ENCODE measurements at places on chromosomes 2 and 18.

DNA sequence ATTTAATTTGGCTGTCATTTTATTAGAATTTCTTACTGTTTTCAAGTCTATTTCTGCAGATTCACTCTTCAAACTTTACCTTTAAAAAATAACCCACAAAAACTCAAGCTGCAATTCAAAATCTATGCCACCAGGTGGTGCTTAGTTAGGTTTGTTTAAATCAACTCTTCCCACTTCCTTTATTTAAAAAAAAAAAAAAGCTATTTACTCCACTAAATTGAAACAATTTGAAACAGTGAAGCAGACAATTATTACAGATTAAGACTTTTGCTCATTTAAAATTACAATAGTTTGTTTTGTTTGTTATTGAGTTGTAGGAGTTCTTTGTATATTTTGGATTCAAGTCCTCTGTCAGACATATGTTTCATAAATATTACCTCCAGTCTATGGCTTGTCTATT lies 300.0 kb downstream of the PDE11A start:
- H3K27me3 ChIP-seq = no peaks in the 10 kb centered on the region
- no peak overlapping the region for H3K4me3 ChIP-seq
- no peak for DNase-seq
- no peak overlapping the region for H3K27ac ChIP-seq
- H3K36me3 ChIP-seq = no peaks in the 10 kb centered on the region
- H3K4me1 ChIP-seq = no peaks in the 10 kb centered on the region

DNA sequence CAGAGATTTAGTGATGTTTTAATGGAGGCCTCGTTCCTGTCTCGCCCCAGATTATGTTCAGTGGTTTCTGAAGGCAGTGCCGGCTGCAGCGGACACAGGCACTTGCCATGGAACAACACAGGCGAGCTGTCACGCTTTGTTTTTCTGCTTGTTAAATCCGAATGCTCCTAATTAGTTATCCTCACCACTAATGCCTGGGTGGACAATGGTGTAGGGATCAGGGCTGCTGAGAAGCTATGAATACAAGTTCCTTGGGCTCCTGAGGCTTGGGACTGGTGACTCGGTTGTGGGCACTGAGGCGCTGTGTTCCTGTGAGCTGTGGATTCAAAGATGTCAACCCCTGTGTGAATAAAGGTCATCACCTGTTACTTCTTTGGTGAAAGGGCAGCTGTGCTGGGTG lies 123.5 kb downstream of the PLEKHM3 start:
- H3K27me3 ChIP-seq = no peaks in the 10 kb centered on the region
- no peak overlapping the region for H3K27ac ChIP-seq
- no peak for DNase-seq

- no peak for DNase-seq
- no peak overlapping the region for H3K4me3 ChIP-seq
- no peaks in the 10 kb centered on the region for H3K36me3 ChIP-seq
- no peaks in the 10 kb centered on the region for H3K27me3 ChIP-seq
- no peaks in the 10 kb centered on the region for H3K4me1 ChIP-seq
- no peak overlapping the region for H3K27ac ChIP-seq
Measured at GRCh38 chr18:25457601-25458000, 105.6 kb upstream of the ZNF521 start.

- H3K4me1 ChIP-seq = no peaks in the 10 kb centered on the region
- no peak overlapping the region for H3K27ac ChIP-seq
- no peak overlapping the region for H3K4me3 ChIP-seq
- H3K27me3 ChIP-seq = no peaks in the 10 kb centered on the region
Measured at GRCh38 chr2:171086352-171087290, 74.1 kb downstream of the TLK1 start.

DNA sequence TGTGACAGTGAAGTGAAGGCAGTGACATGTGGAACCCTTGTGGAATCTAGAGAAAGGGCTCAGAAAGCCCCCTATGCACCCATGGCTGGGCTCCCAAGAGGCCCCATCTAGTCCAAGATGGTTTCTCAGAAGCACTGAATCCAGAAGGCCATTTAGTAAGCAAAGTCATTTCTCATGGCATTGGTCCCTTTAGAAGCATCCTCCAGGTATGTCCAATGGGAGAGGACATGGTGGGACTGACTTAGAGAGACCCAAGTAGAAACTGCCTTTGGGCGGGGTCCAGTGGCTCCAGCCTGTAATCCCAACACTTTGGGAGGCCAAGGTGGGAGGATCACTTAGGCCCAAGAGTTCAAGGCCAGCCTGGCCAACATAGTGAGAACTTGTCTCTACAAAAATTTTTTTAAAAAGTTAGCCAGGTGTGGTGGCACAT lies 72.5 kb upstream of the RMDN2 start:
- H3K36me3 ChIP-seq = no peaks in the 10 kb centered on the region
- H3K4me1 ChIP-seq = no peaks in the 10 kb centered on the region
- H3K27me3 ChIP-seq = no peaks in the 10 kb centered on the region
- H3K27ac ChIP-seq = peak overlapping the region; percentile 4

DNA sequence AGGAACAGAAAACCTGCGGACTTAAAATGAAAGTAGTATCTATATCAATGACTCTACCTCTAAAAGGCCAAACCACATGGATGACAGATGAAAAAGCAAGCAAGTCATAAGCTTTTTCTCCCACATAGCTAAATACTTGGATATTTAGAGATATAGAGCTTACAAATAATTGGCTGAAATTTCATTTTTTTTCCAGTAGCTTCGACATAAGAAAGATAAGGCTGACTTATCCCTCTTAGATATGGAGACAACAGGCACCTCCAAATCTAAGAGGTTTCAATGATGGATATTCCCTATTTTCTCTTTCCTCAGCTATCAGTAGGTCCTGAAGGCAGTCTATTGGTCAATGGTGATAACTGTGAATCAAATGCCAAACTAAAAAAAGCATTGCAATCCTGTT lies 460.3 kb downstream of the MEIS1 start:
- H3K4me1 ChIP-seq = no peaks in the 10 kb centered on the region
- no peaks in the 10 kb centered on the region for H3K36me3 ChIP-seq
- DNase-seq = no peak
- H3K4me3 ChIP-seq = no peak overlapping the region
- no peaks in the 10 kb centered on the region for H3K27me3 ChIP-seq

DNA sequence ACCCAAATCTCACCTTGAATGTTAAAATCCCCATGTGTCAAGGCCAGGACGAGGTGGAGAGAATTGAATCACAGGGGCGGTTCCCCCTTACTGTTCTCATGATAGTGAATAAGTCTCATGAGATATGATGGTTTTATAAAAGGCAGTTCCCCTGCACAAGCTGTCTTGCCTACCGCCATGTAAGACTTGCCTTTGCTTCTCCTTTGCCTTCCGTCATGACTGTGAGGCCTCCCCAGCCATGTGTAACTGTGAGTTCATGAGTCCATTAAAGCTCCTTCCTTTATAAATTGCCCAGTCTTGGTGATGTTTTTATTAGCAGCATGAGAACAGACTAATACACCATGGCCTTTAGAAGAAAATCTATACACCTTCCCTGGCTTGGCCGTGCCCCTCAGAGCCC lies 7.4 kb upstream of the MBP start:
- DNase-seq = no peak
- no peaks in the 10 kb centered on the region for H3K4me1 ChIP-seq
- no peak overlapping the region for H3K4me3 ChIP-seq
- no peaks in the 10 kb centered on the region for H3K27me3 ChIP-seq
- H3K27ac ChIP-seq = no peak overlapping the region

DNA sequence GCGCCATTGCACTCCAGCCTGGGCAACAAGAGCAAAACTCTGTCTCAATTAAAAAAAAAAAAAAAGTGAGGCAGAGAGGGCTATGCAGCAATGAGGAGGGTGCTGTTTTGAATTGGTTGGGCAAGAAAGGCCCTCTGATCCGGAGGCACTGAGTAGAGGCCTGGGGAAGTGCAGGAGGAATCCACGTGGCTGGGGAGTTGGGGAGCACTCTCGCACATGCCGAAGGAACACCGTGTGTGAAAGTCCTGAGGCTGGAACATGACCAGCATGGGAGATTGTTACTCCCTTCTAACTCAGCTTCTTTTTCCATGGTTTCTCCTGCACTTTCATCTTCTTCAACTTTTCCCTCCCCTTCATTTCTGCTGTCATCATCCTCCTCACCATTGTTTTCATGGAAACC lies 347.9 kb upstream of the HS6ST1 start:
- no peaks in the 10 kb centered on the region for H3K27me3 ChIP-seq
- no peak overlapping the region for H3K27ac ChIP-seq
- no peak overlapping the region for H3K4me3 ChIP-seq
- no peaks in the 10 kb centered on the region for H3K36me3 ChIP-seq
- DNase-seq = no peak

GRCh38 chr2:239143858-239144712 lies 256.7 kb downstream of the HDAC4 start:
- DNase-seq = no peak
- no peak overlapping the region for H3K27ac ChIP-seq
- H3K4me3 ChIP-seq = no peak overlapping the region
- H3K36me3 ChIP-seq = no peaks in the 10 kb centered on the region

DNA sequence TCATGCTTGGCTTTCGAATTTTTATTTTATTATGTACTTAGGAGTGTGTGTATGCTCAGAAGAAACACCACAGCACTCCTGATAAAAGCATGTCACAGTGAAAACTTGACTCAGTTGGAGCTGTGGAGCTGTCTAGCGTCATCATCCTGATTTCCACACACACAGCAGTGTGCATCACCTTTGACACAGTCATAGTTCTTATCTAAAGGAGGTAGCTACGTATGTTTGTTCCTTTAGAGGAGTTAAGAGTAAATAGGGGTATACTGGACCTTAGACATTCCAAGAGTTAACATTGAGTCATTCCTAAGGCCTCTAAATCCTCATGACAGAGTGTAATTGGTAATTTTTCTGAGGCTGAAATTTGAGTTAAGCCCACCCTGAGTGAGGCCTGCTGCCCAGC lies 96.9 kb downstream of the PHLPP1 start:
- H3K36me3 ChIP-seq = no peaks in the 10 kb centered on the region
- H3K27me3 ChIP-seq = no peaks in the 10 kb centered on the region
- no peak overlapping the region for H3K27ac ChIP-seq
- no peak overlapping the region for H3K4me3 ChIP-seq
- no peaks in the 10 kb centered on the region for H3K4me1 ChIP-seq

DNA sequence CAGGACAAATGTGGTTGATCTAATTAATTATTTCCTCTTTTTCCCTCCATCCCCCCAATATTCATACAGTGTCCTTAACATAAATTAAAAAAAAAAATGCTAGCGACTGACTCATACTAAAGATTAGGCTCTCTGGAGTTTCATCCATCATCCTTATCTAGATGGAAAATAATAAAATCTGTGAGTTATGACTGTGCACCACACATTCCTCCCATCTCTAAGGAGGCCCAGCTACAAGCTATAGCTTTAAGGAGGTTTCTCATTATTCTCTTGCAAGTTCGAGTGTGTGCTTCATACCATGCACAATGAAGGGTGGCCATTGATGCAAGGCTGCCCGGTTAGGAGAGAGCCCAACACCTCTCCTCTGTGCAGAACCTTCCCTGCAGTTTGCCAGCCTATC lies 77.3 kb downstream of the XDH start:
- H3K4me1 ChIP-seq = no peaks in the 10 kb centered on the region
- no peak overlapping the region for H3K27ac ChIP-seq
- DNase-seq = no peak

- peaks cover 2% of the 10 kb centered on the region for H3K4me1 ChIP-seq
- H3K27ac ChIP-seq = no peak overlapping the region
- no peak overlapping the region for H3K4me3 ChIP-seq
- DNase-seq = no peak
- H3K36me3 ChIP-seq = no peaks in the 10 kb centered on the region
Measured at GRCh38 chr2:55416786-55417568, 2.7 kb downstream of the CCDC88A start.

GRCh38 chr2:205361272-205361671 lies 321.0 kb upstream of the NRP2 start:
- H3K4me1 ChIP-seq = no peaks in the 10 kb centered on the region
- no peak for DNase-seq
- H3K27ac ChIP-seq = no peak overlapping the region
- no peak overlapping the region for H3K4me3 ChIP-seq

DNA sequence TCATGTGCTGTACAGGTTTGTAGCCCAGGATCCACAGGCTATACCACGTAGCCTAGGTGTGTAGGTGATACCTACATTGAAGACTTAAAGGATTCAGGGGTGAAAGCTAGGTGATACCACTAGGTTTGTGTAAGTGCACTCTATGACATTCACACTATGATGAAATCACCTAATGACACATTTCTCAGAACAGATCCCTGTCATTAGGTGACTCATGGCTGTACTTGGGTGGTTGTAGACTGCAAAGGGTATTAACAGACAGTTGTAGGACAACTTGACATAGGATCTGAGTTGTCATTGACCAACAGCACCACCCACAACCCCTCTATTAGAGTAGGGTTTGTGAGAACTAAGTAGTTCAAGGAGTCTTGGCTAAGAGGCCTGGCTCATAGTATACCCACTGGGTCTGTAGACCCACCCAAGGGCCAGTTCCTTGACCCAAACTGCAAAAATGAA lies 27.7 kb upstream of the SMCHD1 start:
- no peak overlapping the region for H3K4me3 ChIP-seq
- no peaks in the 10 kb centered on the region for H3K36me3 ChIP-seq
- no peak overlapping the region for H3K27ac ChIP-seq
- H3K27me3 ChIP-seq = no peaks in the 10 kb centered on the region
- H3K4me1 ChIP-seq = no peaks in the 10 kb centered on the region

- H3K27ac ChIP-seq = no peak overlapping the region
- no peak for DNase-seq
- H3K27me3 ChIP-seq = no peaks in the 10 kb centered on the region
- no peaks in the 10 kb centered on the region for H3K36me3 ChIP-seq
- H3K4me3 ChIP-seq = no peak overlapping the region
- no peaks in the 10 kb centered on the region for H3K4me1 ChIP-seq
Measured at GRCh38 chr2:39394516-39394961, 42.5 kb downstream of the MAP4K3 start.

DNA sequence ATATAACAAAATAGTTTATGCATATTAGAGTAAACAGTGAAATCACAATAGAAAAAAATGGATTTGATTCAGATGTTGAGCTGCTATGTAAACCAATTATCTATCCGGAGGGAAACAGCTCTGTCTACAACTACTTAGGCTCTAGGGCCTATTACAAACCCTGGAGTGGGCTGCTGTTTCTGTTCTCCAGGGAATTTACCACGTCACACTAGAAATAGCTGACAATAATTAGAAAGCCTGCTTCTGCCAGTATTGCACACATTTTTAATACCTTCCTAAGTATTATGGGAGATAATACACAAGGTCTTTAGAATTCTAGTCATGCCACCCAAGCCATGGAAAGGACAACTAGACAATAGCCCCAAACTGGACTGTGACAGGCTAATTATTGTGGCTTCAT lies 411.1 kb downstream of the FIGN start:
- H3K4me3 ChIP-seq = no peak overlapping the region
- H3K36me3 ChIP-seq = no peaks in the 10 kb centered on the region
- H3K27me3 ChIP-seq = no peaks in the 10 kb centered on the region
- no peak for DNase-seq
- no peak overlapping the region for H3K27ac ChIP-seq
- H3K4me1 ChIP-seq = no peaks in the 10 kb centered on the region

GRCh38 chr2:182229297-182229696 lies 197.5 kb downstream of the PDE1A start:
- no peak for DNase-seq
- no peak overlapping the region for H3K27ac ChIP-seq
- peaks cover 2% of the 10 kb centered on the region for H3K36me3 ChIP-seq
- H3K27me3 ChIP-seq = no peaks in the 10 kb centered on the region
- no peak overlapping the region for H3K4me3 ChIP-seq

GRCh38 chr2:221103930-221104329 lies 468.2 kb downstream of the EPHA4 start:
- H3K4me1 ChIP-seq = no peaks in the 10 kb centered on the region
- H3K27me3 ChIP-seq = no peaks in the 10 kb centered on the region
- no peak for DNase-seq

GRCh38 chr2:201673546-201673945 lies 24.9 kb downstream of the MPP4 start:
- H3K4me1 ChIP-seq = no peaks in the 10 kb centered on the region
- no peak for DNase-seq
- no peak overlapping the region for H3K4me3 ChIP-seq
- no peaks in the 10 kb centered on the region for H3K36me3 ChIP-seq
